ENCODE measurements at places on chromosomes 4 and X.

GRCh38 chr4:79982601-79983322, 90.3 kb downstream of the ANTXR2 start:
- no peak for DNase-seq

DNA sequence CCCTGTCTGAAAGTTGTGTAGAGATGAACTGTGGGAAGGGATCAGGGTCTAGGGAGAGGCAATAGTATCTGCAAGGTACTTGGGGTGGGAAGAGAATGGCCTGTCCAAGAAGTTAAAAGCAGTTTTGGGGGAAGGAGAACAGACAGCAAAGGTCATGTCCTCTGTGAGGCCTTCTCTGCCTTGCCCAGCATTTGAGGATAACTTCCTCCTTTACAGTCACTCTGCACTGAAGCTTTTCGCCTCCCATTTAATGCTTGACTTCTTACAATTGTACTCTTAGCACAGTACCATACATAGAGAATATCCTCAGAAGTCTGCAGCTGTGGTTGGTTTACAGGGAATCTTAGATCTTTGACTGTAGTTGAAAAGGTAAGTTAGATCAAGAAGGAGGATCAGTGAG, 121.8 kb upstream of the AP1S2 start:
- DNase-seq: no peak

DNA sequence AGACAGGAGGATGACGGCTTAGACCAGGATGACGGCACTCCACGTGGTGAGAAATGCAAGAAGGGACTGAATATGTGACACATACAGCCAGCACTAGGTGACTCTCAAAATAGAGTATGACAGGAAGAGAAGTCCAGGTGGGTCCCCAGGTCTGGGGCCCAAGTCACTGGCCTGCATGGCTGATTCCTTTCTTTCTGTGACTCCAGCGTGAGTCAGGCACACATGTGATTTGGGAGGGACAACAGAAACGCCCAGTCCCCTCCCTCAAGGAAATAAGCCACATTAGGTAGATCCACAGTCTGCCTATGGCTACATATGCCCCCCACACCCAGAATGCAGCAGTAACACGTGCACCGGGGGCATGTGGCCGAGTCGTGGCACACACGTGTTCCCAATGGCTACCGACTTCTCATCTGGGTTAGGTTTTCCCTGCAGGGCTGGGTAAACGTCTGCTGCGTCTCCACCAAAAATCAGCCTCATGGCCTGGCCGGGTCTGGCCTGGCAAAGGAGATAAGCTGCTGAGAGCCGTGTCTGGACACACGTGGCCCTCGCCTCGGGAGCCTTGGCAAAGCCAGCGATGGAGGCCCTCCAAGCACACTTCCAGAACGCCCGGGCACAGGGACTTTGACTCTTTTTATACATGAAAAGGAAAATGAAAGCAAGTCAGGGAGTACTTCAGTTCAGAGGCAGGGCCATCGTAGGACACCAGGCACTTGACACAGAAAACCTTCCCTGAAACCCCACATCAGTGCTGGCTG, 19.3 kb downstream of the SEL1L3 start:
- peak; percentile 81 for DNase-seq

DNA sequence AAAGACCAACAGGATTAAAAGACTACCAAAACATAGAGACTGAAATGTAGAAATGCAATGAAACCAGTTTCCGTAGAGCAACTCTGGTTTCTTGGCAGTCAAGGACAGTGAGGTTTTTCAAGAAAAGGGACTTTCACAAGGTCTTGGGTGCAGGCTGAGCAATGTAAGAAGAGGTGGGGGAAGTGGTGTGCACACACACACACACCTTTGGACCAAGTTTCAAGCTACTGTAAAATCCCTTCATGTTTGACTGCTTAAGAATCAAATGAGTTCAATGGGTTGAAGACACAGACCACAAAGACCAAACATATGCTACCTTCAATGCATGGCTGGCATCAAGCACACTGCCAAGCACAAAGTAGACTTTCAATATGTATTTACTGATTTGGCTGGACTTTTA, 17.8 kb upstream of the MCF2 start:
- DNase-seq: no peak

- no peak for DNase-seq
Observed at GRCh38 chrX:108198420-108198819, 106.8 kb downstream of the ATG4A start.

- DNase-seq: no peak
Observed at GRCh38 chr4:107388736-107389274, 331.2 kb downstream of the PAPSS1 start.

DNA sequence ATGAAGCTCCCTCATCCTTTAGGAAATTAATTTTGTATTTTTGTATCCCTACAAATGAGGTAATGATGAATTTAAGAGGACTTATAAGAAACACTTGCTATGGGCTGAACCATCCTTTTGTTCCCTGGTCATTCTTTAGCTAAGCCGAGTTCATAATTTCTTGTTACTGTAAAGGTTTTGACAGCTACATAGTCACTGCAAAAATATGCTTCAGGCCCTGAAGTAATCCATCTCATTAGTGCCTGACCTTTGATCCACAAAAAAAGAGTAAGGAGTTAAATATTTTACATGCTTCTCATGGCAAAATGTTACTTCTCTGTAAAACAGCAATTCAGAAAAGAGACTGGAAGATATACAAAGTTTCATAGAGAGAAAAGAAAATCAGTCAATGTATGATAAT, 290.6 kb upstream of the SLIT2 start:
- DNase-seq: no peak

DNA sequence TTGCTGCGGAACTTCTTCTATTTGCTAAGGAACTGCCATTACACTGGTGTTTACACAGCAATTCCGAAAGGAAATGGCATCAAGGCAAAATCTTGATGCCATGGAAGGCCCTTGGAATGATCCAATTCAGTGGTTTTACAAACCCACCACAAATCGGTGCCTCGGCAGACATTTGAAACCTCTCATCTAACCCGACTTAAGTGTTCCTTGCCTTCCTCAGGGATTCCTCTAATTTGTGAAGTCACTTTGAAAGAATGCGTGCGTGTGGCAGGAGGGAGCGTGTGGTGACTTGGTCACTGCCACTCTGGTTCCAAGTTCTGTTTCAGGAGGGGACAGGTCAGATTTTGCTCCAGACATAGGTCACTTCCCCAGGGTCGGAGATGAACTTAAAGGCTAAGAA, 4.8 kb downstream of the NOP14 start:
- no peak for DNase-seq

- DNase-seq: no peak
Observed at GRCh38 chr4:107888237-107888636, 43.1 kb upstream of the CYP2U1 start.

GRCh38 chr4:66681962-66682361, 863.3 kb downstream of the CENPC start:
- DNase-seq: no peak

DNA sequence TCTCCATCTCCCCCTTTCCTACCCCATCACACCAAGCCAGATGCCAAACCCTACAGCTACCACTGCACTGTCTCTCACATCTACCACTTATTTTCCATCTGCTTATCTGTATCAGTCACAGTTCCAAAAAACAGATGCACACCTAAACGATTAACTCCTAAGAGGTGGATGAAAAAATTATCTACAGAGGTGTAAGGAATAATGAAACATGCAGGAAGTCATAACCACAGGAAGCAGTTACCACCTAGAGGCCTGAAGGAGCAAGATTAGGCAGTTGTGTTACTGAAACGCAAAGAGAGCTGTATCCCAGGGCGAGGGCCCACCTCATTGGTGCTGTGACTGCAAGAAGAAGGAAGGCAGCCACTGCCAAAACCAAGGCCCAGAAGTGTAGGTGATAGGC, 87.8 kb upstream of the FAM241A start:
- DNase-seq: no peak

DNA sequence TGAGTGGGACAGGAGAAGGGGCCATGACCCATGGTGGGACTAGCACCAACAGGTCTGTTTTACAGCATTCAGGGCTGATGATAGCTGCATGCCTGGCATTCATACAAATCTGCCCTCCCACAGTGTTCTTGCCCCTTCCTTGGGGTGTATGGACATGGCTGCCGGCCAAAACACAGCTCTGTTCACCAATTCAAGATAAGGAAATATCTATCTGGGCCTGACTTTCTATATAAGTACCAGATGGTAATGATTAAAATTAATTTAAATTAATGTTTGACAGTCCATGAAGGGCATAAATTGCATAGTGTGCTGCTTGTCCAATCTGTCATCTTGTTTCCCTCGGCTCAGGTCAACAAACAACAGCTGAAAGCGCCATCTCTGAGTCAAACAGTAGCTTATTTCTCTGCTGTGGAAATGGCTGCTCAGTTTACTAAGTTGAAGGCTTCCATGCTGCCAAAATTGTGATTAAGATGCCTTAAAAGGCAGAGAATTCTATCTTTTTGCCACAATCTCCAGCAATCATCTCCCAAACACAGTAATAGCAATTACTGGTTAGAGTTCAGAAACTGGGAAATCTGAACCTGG, 67.0 kb upstream of the TSPAN7 start:
- no peak for DNase-seq

DNA sequence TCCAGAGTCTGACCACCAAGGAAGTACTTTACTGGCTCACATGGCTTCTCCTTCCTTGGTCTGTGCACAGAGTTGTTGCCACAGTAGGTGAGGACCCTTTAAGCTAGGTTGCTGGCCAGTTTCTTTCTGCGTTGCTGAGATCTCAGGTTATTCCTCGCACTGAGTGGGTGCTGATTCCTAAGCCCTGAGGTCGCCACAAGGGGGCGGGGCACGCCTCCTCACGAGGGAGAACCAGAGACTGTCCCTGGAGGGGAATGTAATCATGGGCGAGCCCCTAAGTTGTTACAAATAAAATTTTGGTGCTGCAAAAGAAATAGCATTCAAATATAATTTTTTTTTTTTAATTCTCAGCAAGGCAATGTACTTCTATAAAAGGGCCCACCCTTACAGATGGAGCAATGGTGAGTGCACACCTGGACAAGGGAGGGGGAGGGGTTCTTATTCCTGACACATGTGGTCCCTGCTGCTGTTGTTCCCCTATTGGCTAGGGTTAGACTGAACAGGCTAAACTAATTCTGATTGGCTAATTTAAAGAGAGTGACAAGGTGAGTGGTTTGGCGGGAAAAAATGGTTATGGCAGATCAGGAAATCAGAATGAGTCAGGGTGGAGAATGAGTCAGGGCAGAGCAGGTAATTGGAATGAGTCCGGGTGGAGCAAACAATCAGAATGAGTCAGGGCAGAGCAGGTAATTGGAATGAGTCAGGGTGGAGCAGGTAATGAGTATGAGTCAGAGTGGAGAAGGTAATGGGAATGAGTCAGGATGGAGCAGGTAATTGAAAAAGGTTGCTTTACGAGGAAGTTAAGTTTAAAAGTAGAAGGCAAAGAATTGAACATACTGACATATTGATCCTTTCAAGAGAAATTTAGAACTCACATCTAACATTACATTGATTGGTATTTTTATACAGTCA, 107.5 kb downstream of the VSIG4 start:
- DNase-seq: no peak

DNA sequence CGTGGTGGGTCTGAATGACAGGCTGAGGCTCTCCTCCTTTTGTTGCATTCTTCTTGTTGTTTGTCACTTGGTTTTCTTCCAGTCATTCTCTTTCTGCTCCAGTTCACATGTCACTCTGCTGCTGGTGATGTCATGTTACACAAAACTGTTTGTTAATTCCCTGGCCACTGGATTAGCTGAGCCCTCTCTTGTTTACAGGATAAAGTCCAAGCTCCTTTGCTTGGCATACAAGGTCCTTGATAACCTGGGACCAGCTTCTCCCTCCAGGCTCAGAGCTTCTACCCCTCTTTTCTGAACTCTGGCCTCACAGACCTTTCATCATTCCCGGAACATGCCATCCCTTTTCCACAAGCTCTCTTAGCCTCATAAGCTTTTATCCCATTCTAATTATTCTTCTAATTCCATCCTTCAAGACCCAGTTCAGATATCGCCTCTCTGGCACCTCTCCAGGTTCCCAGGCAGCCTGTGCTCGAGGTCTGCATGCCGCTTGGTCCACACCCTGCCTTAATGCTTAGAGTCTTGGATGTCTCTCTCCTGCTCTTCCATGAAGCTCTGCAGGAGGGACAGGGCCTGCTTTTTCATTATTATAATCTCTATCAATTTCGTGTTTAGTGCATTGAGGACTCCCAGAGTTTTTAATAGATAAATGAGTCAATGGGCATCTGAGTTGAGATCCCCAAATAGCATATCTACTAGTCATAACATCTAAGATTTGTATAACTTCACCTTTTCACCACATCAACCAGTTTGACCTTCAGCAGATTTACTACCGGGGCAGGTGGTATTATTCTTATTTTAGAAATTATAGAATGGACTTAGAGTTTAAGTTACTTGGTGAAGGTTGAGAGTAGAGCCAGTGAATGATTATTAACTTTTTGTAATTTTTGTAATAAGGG, 98.7 kb downstream of the TMEM131L start:
- no peak for DNase-seq

DNA sequence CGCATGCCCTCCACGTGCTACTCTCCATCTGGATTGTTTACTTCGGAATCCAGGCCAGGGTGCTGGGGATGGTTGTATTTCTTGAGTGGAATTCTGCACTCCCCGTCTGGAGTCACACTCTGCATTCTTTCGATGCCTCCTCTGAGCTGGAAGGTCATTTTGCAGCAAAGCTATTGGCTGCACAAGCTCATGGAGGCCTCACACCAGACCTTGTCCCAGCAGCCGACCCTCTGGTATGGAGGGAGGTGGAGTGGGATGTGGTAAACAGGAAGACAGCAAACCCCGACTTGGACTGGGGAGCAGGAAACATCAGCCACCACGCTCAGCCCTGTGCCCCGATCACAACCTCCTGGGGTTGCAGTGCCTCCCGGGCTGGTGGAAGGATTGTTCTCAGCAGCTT, 225.3 kb upstream of the LNX1 start:
- no peak for DNase-seq

GRCh38 chr4:41451961-41452360, 86.0 kb upstream of the LIMCH1 start:
- DNase-seq: no peak

- DNase-seq: no peak
Observed at GRCh38 chr4:7411491-7411890, 23.2 kb downstream of the PSAPL1 start.

DNA sequence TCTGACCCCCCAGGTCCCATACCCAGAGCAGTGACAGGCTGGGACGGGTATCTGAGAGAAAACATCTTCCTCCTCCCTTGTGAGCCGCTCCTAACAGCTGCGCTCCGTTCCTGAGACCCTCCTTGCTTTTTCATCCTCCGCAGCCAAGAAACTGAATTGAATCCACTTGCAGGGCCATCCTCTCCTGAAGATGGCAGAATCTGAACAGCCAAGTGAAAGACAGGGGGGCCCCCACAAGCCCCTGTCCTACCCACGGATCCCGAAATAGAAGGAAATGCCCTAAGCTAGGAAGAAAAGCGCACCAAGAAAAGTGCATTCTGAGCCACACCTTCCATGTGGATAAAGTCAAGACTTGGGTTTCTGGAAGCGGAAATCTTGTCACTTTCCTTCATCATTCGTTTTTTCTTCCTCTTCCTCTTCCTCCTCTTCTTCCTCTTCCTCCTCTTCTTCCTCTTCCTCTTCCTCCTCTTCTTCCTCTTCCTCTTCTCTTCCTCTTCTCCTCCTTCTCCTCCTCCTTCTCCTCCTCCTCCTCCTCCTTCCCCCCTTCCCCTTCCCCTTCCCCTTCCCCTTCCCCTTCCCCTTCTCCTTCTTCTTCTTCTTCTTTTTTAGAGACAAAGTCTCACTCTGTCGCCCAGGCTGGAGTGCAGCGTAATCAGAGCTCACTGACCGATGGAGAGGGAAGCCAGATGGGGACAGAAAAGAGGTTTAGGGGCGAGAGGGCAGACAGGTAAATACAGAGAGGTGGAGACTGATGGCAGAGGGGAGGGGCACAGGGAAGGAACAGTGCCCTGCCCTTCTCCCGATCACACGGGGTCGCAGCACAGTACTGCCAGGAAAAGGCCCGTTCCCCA, 86.0 kb upstream of the WWC2 start:
- DNase-seq: no peak

- DNase-seq: no peak
Observed at GRCh38 chrX:80578517-80579105, 158.4 kb downstream of the TENT5D start.
